ENCODE measurements at places on chromosomes 3 and 15.

- no peak for DNase-seq
Measured at GRCh38 chr3:30319713-30320112, 286.7 kb upstream of the TGFBR2 start.

DNA sequence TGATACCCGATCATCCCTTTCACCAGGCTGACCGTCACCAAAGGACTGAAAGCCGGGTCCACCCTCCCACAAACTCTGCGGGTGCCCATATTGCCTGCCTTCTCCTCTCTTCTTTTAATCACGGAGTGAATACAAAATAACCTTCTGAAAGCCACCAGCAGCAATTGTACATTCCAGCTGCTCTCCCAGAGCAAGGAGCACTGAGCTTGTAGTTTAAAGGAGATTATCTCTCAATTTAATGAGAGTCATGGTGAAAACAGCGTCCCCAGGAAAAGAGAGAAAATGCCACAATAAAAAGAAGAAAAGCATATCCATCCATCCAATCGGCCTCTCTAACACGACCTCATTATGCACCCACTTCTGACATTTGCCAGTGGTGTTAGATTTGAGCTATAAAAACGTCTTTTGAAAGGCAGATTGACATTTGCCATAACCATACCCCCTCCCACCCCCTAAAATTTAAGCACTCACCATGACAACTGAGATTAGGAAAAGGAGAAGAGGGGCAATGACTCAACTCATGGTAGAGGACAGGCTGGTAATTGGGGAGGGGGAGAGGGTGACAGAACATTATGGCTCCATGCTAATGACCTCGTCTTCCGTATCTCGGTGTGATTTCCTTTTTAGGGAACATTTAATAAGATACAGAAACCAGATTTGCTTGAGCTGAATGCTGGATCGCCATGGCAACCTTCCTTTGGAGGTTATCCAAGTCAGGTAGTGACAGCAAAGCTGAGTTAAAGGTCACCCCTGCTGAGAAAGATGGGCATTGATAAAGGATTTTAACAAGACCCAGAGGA is 106.2 kb downstream of the ST8SIA2 start:
- DNase-seq: no peak

DNA sequence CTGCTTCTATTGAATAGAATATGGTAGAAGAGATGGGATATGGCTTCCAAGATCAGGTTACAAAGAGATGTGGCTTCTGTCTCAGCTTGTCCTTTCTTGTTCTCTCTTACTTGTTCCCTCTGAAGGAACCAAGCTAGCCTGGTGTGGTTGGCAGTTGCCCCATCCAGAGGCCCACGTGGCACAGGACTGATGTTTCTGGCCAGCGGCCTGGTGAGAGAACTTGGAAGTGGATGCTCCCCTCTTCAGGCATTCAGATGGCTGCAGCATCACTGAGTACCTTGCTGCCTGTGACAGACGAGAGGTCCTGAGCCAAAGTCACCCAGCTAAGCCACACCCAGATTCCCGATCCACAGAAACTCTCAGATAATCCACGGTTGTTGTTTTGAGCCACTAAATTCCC is 183.6 kb downstream of the NSMCE3 start:
- no peak for DNase-seq

GRCh38 chr3:192850451-192850981 is 67.1 kb downstream of the MB21D2 start:
- DNase-seq: no peak

DNA sequence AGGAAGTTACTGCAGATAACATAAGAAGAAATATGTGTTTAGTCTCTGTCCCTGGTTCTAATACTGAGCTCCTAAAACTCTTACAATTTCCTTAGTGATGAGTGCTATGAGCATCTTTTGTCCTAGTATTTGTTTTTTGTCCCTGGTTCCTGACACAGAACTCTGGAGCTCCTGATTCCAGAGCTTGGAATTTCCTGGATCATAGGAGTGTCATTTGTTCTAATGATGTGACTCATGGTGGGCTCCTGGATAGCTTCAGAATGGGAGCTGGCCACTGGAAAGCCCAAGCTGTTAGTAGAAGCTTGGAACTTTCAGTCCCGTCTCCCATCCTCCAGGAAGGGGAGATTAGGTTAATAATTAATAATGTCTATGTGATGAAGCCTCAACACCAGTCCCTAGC is 98.2 kb downstream of the CNTN6 start:
- DNase-seq: no peak

DNA sequence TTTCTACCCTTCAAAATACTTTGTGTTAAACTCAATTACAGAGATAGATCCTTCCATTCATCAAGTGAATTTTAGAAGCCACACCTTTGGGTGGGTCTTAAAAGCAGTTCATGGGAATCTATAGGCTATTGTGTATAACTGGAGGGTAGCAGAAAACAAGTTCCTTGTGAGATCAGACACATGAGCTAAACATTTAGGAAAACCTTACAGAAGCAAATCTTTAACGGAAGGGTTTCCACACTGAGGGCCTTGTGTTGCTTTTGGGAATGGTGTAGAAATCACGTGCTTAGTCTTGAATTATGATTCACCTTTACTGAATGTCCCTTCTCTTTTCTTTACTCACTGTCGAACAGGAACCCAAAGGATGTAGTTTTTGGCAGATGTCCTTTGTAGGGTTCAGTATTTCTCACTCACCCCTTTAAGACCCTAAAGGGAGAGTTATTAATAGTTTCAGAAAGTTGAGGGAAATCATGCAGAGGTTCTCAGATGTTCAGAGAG is 257.3 kb upstream of the CTDSPL start:
- no peak for DNase-seq

GRCh38 chr3:14765576-14766427 is 53.0 kb upstream of the FGD5 start:
- DNase-seq: no peak

- DNase-seq: no peak
Measured at GRCh38 chr15:65421360-65422215, 1.2 kb downstream of the IGDCC4 start.

DNA sequence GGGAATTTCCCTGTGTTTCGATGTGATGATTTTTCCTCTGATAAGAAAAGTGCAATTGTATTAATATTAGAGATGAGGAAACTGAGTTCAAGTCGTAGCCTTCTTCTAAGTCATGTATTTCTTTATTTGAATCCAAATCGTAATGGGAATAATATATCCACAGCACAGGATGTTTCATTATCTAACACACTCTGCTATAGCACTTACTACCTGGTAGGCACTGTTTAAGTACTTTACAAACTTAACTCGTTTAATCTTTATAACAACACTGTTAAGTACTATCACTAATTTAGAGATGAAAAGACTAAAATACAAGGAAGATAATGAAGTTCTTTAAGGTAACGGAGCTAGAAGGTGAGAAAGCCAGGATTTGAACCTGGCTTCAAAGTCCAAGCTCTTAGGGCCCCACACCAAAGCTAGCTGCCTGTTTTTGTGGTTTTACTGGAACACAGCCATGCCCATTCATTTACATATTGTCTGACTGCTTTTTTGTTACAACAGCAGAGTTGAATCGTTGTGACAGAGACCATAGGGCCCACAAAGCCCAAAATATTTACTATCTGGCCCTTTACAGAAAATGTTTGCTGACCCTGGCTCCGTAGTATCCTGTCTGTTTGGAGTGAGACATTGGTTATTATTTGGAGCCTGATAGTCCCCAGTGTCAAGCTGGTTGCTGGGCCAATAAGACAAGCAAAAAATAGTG is 9.6 kb upstream of the ATP13A3 start:
- no peak for DNase-seq

DNA sequence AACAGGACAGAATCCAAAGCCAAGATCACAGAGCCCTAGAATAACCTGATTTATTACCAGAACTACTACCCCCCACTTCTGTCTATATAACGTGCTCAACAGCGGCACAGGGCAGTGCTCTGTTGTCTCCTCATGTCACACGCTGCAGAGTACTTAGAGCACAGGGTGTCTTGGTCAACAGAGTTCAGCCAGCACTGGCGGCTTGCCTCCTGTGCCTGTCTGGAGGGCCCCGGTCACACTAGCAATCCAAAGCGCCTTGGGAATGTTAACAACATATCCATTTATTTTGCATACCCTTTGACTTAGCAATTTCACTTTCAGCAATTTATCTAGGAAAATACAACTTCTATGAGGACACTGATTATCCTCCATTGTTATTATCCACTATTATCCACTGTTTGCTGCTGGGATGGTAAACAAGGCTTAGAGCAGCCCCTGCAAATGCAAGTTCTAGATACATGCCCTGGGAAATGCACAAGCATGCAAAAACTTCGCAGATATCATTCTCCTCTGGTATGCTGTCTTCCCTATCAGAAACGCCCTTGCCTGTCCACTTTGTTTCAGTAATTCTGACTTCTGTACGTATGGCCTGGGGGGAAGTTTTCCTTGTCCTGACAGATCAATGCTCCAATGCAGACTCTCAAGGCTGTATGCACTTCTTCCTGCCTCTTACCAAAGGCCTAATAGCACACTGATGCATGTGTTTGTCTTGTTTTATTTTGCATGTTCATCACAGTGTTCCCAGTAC is 86.2 kb upstream of the OCA2 start:
- no peak for DNase-seq

DNA sequence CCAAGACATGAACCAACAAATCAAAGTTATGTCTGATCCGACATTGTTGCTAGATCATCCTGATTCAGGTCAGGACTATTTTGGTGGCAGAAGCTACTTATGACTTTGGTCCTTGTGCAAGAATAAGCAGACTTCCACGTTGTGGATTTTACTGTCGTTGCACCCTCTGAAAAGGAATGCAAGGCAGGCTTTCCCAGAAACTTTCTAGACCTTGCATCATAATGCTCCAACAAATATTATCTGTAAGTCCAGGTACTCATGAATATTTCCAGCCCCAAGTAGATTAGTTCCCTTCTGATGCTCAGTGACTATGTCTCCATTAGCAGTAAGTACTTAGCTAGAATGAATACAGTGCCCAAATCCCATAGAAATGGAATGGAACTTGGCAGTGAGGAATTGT is 203.3 kb upstream of the LRRFIP2 start:
- DNase-seq: no peak

DNA sequence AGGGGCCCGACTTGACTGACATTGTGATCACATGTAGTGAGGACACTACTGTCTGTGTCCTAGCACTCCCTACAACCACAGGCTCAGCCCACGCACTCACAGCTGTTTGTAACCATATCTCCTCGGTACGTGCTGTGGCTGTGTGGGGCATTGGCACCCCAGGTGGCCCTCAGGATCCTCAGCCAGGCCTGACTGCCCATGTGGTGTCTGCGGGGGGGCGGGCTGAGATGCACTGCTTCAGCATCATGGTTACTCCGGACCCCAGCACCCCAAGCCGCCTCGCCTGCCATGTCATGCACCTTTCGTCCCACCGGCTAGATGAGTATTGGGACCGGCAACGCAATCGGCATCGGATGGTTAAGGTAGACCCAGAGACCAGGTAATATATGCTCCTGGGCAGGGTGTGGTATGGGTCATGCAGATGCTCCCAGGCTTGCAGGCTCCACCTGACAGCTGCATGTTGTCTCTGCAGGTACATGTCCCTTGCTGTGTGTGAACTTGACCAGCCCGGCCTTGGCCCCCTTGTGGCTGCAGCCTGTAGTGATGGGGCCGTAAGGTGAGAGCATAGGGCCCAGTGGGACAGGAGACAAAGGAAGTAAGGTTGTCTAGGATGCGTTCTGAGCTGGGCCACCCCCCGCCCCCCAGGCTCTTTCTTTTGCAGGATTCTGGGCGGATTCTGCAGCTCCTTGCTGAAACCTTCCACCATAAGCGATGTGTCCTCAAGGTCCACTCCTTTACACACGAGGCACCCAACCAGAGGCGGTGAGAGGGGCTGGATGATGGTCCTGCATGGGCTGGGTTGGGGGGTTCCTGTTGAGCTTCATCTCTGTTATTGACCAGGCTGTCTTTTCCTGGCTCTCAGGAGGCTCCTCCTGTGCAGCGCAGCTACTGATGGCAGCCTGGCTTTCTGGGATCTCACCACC is 4.4 kb downstream of the DALRD3 start:
- DNase-seq: no peak

DNA sequence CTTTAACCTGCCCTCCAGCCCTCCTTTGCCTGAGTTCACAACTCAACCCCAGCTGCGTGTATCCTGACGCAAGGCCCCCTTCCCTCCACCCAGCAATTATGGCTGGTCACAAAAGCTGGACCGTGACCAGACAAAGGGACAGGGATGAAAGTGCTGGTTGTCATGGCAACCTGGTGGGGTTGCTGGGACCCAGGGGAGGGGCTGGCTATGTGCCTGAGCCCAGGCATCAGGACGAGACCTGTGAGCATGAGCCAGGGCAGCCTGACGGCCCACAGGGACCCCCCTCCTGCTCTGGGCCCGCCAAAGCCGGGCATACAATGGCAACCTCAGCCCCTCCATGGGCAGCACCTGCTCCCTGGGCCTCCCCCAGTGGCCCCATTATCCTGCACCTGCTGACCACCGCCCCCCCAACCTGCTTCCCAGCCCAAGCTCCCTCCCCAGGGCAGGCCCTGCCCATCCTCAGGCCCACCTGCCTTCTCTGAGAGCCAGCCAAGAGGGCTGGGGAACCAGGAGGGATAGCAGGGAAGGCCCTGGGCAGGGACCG is 4.5 kb upstream of the DNAH1 start:
- DNase-seq: no peak

DNA sequence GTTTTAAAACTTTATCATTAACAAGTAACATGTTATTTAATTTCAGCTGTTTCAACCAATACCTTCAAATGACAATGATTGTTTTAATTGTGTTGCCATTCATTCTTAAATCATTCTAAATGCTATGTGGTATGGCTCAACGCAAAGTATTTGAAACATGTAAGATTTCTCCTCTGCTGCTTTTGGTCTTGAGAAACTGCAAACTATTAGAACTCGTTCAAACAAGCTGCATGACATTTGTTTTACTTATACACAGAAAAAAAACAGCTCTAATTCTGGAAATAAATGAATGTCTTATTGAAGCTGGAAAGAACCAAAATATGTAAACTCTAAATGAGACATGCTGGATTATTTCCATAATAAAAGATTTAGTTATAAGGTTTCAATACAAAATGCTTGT is 29.3 kb downstream of the FBN1 start:
- no peak for DNase-seq

DNA sequence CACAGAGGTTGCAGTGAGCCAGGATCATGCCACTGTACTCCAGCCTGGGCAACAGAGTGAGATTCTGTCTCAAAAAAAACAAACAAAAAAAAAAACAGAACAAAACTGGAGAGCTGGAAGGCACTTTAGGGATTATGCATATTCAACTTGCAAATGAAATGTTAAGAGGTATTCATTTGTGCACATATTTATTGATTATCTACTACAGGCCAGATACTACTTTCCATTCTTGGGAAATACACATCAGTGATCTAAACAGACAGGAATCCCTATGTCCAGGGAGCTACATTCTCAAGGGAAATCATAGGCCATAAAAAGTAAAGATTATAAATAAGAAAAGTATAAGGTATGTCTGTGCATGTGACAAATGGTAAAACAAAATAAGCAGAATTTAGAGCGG is 322.6 kb downstream of the GABRG3 start:
- no peak for DNase-seq

Data from activated T-helper 1 cell treated with anti-CD3 and anti-CD28 coated beads, Interleukin-2, amount 50 U/mL, for 16 hours (primary cell).